Upper lobe of left lung (tissue), 6 donors: ENCODE measurements at places on chromosomes 5 and 9.
A peak's percentile ranks its signal among the peaks of the same experiment; 100 is the strongest.

DNA sequence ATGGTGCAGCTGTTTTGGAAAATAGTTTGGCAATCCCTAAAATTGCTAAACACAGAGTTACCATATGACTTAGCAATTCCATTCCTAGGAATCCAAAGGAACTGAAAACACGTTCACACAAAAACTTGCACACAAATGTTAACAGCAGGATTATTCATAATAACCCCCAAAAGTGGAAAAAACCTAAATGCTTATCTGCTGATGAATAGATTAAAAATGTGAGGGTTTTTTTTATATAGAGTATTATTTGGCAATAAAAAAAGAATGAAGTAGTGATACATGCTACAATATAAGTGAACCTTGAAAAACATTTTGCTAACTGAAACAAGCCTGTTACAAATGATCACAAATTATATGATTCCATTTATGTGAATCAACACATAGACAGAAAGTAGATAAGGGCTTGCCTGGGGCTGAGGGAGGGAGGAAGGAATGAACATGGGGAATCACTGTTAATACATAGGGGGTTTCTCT, 45.1 kb upstream of the TRIO start:
- no peak for DNase-seq
- no peaks in the 10 kb centered on the region for H3K27me3 ChIP-seq
- no peaks in the 10 kb centered on the region for H3K4me1 ChIP-seq
- no peak overlapping the region for H3K27ac ChIP-seq
- H3K4me3 ChIP-seq: no peak overlapping the region

DNA sequence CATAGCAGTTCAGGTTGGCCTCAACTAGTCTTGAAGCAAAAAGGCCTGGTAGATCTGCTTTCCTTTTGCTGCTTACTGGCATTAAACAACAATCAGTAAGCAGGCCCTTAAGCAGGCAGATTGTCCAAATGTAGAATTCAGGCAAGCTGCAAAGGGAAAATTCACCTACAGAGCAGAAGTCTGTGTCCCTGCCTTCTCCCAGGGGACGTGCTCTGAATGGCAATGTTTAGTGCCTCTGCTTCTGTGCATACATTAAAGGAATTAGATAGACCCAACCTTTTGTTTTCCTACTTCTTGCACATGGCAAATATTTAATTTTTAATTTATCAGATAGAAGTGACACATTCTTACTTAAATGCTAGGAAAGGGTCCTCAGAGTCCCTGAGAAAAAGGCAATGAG, 328.8 kb upstream of the PIK3R1 start:
- no peak overlapping the region for H3K4me3 ChIP-seq
- H3K36me3 ChIP-seq: no peaks in the 10 kb centered on the region
- H3K27ac ChIP-seq: no peak overlapping the region
- no peaks in the 10 kb centered on the region for H3K4me1 ChIP-seq

DNA sequence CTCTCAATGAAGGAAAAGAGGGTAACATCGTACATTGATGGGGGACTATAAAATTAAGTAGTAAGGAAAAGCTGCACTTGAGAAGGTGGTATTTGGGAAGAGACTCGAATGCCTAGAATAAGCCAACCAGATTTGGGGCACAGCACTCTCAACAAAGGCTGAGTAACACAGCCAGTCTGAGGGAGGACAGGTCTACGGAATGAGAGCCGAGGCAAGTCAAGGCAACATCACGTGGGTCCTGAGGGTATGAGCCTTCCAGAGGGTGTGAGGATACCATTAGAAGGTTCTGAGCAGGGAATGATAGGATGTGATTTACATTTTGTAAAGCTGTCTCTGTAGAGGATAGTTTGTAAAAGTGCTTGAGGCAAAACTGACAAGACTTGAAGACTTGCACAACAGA, 434.1 kb downstream of the RAB3C start:
- H3K4me1 ChIP-seq: no peaks in the 10 kb centered on the region
- no peak for DNase-seq
- no peak overlapping the region for H3K27ac ChIP-seq
- H3K36me3 ChIP-seq: no peaks in the 10 kb centered on the region
- H3K27me3 ChIP-seq: no peaks in the 10 kb centered on the region

GRCh38 chr5:91313757-91314673, 69.1 kb downstream of the ARRDC3 start:
- no peaks in the 10 kb centered on the region for H3K36me3 ChIP-seq
- H3K4me3 ChIP-seq: no peak overlapping the region
- DNase-seq: no peak
- H3K27me3 ChIP-seq: no peaks in the 10 kb centered on the region
- peaks cover 40% of the 10 kb centered on the region for H3K4me1 ChIP-seq

GRCh38 chr5:158756871-158757270, 342.8 kb downstream of the EBF1 start:
- no peaks in the 10 kb centered on the region for H3K27me3 ChIP-seq
- no peak overlapping the region for H3K4me3 ChIP-seq
- no peak for DNase-seq
- no peak overlapping the region for H3K27ac ChIP-seq

DNA sequence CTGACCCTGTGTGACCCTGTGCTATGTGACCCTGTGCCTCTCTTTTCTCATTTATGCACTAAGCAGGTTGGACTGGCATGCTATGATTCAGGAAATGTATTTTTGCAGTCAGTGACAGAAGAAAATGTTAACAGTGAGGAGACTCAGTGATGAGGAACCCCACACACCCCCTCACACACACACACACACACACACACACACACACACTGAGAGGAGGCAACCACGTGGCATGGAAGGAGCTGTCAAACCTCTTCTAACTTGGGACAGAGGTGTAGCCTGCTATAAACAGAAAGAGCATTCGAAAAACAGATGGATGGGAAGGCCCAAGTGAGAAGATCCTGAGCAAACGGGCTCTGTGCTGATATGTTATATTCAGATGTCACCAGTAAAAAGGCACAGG, 57.9 kb upstream of the GRIA1 start:
- H3K4me3 ChIP-seq: no peak overlapping the region
- no peak overlapping the region for H3K27ac ChIP-seq
- H3K36me3 ChIP-seq: no peaks in the 10 kb centered on the region
- no peaks in the 10 kb centered on the region for H3K4me1 ChIP-seq

DNA sequence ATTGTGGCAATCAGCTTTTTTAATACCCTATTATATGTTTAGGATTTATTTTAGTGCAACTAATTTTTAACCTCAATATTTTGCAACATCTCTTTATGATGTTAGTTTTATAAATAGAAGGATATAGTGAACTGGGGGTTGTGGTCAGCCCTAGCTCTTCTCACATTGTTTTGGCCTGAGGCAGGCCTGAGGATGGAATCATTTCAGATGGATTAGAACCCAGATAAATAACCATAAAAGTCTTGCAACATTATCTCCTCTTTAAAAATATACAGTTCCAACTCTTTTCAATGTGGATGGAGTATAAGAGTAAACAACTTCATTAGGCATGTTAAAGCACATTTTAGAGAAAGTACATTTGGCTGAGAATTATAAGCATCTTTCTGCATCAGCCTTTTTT, 522.7 kb downstream of the NR2F1-AS1 start:
- H3K36me3 ChIP-seq: no peaks in the 10 kb centered on the region
- H3K4me1 ChIP-seq: no peaks in the 10 kb centered on the region
- no peak overlapping the region for H3K27ac ChIP-seq
- H3K4me3 ChIP-seq: no peak overlapping the region
- DNase-seq: no peak

- H3K4me1 ChIP-seq: no peaks in the 10 kb centered on the region
- H3K27ac ChIP-seq: no peak overlapping the region
Observed at GRCh38 chr5:112533362-112533761, 114.3 kb upstream of the EPB41L4A start.

DNA sequence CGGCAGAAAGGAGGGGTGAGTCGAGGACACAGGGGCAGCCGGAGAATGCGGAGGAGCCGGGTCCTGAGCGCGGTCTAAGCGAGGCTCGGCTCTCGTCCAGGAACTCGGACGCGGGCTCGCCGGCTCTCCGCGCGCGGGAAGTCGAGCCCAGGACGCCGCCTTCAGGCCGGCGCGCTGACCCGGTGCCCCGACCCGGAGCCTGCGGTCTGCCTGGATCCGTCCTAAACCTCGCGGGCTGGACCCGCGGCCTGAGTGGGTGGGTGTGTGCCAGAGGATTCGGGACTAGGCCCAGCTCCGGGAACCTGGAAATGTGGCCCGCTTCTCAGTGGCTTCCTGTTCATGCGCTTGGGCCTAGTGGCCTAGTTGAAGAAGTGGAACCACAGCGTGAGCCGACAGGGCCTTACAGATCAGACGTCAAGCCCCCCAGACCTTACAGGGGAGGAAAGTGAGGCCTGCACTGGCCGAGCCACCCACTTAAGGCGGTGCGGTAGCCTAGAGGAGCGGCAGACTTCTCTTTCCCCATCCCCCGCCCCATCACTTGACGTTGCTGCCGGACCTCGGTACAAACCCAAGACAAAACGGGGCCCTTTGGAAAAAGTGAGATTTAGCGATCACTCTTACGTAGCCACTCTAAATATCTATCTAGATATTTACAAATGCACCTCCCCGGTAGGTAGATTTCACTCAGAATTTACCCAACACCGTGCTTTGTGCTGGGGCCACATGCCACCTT, 1.2 kb downstream of the CDKN2B-AS1 start:
- H3K27me3 ChIP-seq: peaks cover 2% of the 10 kb centered on the region
- DNase-seq: peak; percentile 93
- peak overlapping the region; percentile 88 for H3K27ac ChIP-seq
- no peaks in the 10 kb centered on the region for H3K36me3 ChIP-seq

GRCh38 chr5:149803641-149804468, 73.7 kb downstream of the PPARGC1B start:
- peaks cover 18% of the 10 kb centered on the region for H3K4me1 ChIP-seq
- H3K4me3 ChIP-seq: no peak overlapping the region
- H3K27me3 ChIP-seq: no peaks in the 10 kb centered on the region
- no peaks in the 10 kb centered on the region for H3K36me3 ChIP-seq
- DNase-seq: no peak

- peaks cover 23% of the 10 kb centered on the region for H3K4me1 ChIP-seq
- no peaks in the 10 kb centered on the region for H3K36me3 ChIP-seq
- DNase-seq: no peak
- peak overlapping the region; percentile 76 for H3K4me3 ChIP-seq
Observed at GRCh38 chr9:69759021-69759420, 790 bp downstream of the PTAR1 start.

- peak; percentile 8 for DNase-seq
- H3K27me3 ChIP-seq: no peaks in the 10 kb centered on the region
- no peak overlapping the region for H3K4me3 ChIP-seq
- H3K36me3 ChIP-seq: peaks cover 9% of the 10 kb centered on the region
- no peaks in the 10 kb centered on the region for H3K4me1 ChIP-seq
- H3K27ac ChIP-seq: no peak overlapping the region
Observed at GRCh38 chr9:114031948-114032840, 45.9 kb downstream of the AMBP start.

GRCh38 chr9:90034071-90034470, 429.3 kb downstream of the GADD45G start:
- no peaks in the 10 kb centered on the region for H3K36me3 ChIP-seq
- DNase-seq: no peak
- H3K27ac ChIP-seq: no peak overlapping the region
- no peak overlapping the region for H3K4me3 ChIP-seq

GRCh38 chr9:27168496-27168895, 59.5 kb downstream of the TEK start:
- no peaks in the 10 kb centered on the region for H3K27me3 ChIP-seq
- no peaks in the 10 kb centered on the region for H3K36me3 ChIP-seq
- no peak for DNase-seq
- H3K4me1 ChIP-seq: no peaks in the 10 kb centered on the region
- no peak overlapping the region for H3K4me3 ChIP-seq

DNA sequence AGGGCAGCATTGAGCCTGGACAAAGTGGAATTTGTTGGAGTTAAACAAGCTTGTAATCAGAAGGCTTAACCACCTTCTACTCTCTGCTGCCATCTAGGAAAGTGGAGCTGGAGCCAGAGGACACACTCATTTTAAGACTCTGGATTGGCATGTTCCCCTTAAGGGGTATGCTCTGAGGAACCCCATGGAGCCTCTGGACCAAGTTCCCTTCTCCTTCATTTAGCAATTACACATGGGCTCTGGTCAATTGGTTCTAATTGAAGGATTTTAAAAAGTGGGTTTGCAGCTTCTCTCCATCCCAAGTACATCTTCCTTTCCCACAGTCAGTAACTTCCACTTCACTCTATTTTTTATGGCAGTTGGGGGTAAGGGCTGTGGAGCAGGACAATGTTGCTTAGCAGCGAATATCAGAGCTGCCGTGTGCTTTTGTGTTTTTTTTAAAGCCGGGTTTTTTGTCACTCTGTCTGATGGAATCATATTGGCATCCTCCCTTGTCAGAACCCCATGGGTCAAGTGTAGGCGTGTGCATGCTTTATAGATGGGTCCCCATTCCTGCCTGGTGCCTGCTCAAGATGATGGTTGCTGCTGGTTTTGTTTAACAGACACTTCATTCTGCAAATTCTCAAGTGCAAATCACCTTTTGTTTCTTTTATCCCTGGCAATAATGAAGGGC, 330.7 kb upstream of the ADAMTSL1 start:
- no peaks in the 10 kb centered on the region for H3K27me3 ChIP-seq
- no peak for DNase-seq
- H3K4me3 ChIP-seq: no peak overlapping the region
- no peaks in the 10 kb centered on the region for H3K36me3 ChIP-seq
- H3K4me1 ChIP-seq: no peaks in the 10 kb centered on the region

DNA sequence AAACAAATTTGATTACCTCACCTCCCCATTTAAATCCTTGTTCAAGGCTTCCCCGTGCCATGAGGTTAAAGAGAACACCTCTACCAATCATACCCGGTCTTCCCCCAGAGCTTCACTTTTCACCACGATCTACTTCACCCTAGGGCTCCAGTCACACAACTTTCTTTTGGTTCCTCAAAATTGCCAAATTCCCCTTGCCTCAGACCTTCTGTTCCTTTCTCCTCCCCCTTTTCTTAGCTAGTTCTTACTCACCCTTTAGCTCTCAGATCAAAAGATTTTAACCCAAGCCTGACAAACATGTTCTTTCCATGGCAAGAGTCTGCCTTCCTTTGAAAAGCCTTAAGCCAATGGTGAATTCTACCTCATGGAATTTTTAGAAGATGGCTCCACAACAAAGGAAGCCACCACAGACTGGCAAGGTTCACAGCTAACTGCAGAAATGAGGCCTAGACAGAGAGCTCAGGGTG, 56.7 kb downstream of the MAPKAP1 start:
- H3K4me1 ChIP-seq: peaks cover 8% of the 10 kb centered on the region
- no peaks in the 10 kb centered on the region for H3K27me3 ChIP-seq
- no peak for DNase-seq
- no peaks in the 10 kb centered on the region for H3K36me3 ChIP-seq
- H3K4me3 ChIP-seq: no peak overlapping the region
- peak overlapping the region; percentile 47 for H3K27ac ChIP-seq

- H3K27me3 ChIP-seq: peaks cover 2% of the 10 kb centered on the region
- no peaks in the 10 kb centered on the region for H3K36me3 ChIP-seq
- DNase-seq: peak; percentile 60
- H3K4me3 ChIP-seq: peak overlapping the region; percentile 35
- peaks cover 30% of the 10 kb centered on the region for H3K4me1 ChIP-seq
Observed at GRCh38 chr9:78296201-78296892, 578 bp upstream of the PSAT1 start.

DNA sequence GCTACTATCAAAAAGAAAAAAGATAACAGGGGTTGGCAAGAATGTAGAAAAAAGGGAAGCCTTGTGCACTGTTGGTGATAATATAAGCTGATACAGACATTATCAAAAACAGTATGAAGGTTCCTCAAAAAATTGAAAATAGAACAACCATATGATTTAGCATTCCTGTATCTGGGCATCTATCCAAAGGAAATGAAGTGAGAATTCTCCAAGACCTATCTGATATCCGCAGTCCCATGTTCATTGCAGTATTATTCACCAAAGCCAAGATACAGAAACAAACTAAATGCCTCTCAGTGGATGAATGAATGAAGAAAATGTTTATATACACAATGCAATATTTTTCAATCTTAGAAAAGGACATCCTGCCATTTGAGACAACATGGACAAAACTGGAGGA, 1943.3 kb downstream of the MAT2B start:
- H3K27me3 ChIP-seq: no peaks in the 10 kb centered on the region
- H3K27ac ChIP-seq: no peak overlapping the region
- no peak for DNase-seq
- H3K36me3 ChIP-seq: no peaks in the 10 kb centered on the region
- H3K4me1 ChIP-seq: no peaks in the 10 kb centered on the region
- H3K4me3 ChIP-seq: no peak overlapping the region
